ENCODE measurements at places on chromosomes 7 and 10.

DNA sequence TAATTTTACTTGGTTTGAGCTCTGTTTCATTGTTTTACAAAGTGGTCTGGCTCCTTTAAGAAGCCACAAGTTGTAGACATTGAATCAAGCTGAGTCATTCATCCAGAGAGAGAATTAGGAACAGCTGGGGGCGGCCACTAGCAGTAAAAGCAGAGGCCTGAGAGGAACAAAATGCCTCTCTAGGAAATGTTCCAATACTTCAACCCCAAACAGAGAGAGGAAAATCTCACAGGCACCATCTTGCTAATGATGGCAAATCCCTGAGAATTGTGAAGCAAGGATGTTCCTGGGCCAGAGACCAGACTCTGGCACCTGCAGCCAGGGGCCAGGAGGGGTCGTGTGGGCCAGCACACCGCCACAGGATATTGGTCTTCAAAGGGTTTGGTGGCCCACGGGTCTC, 26.5 kb upstream of the TRIL start:
- DNase-seq: no peak

- no peak for DNase-seq
Measured at GRCh38 chr10:68618234-68618633, 58.1 kb downstream of the TET1 start.

- no peak for DNase-seq
Measured at GRCh38 chr10:14562218-14563075, 212.2 kb downstream of the FAM107B start.

- no peak for DNase-seq
Measured at GRCh38 chr7:22445853-22446252, 54.1 kb downstream of the STEAP1B start.

GRCh38 chr7:157904211-157904865, 567.5 kb downstream of the DNAJB6 start:
- no peak for DNase-seq

DNA sequence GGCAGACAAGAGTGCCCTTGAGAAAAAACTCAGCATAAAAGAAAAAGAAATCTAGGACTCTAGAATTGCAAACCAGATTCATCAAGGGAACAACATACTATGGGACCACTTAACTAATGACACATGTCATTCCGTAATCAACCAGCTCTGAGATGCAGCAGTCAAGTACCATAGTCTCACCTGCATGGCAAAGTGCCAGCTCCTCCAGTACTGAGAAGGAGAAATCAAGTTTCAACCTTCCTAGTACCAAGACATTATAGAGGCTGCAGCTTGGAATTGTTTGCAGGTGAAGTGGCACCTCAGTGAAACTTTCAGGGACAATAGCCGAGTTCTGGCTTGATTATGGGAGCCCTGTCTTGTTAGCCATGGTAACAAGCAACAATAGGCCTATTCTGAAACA, 11.5 kb downstream of the STEAP1 start:
- DNase-seq: no peak

DNA sequence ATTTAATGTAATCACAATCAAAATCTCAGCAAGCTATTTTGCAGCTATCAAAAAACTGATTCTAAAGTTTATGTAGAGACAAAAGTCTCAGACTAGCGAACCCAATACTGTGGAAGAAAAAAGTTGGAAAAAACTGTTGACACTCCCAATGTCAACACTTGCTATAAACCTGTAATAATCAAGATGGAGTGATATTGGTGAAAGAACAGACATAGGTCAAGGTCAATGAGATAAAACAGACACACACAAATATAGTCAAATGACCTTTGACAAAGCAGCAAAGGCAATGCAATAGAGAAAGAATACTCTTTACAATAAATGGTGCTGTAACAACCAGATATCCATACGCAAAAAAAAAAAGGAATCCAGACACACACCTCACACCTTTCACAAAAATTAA, 84.5 kb downstream of the ATE1 start:
- no peak for DNase-seq

DNA sequence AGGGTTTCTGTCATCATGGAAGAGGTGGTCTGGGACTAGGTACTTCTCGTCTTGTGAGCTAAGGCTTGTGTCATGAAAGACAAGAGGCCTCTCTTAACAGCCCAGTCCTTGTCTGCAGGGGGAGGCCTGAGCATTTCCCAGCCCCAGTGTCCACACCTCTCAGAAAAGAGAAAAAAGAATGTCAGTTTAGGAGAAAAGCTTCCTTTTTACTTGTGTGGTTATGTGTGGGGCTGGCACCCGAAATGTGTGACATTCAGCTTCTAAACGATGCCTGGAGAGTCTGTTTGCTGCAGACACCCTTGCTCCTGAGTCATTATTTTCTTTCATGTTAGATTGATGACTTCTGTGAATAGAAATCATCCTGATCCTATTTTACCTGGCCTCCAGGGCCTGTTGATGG, 67.4 kb downstream of the LANCL2 start:
- no peak for DNase-seq

DNA sequence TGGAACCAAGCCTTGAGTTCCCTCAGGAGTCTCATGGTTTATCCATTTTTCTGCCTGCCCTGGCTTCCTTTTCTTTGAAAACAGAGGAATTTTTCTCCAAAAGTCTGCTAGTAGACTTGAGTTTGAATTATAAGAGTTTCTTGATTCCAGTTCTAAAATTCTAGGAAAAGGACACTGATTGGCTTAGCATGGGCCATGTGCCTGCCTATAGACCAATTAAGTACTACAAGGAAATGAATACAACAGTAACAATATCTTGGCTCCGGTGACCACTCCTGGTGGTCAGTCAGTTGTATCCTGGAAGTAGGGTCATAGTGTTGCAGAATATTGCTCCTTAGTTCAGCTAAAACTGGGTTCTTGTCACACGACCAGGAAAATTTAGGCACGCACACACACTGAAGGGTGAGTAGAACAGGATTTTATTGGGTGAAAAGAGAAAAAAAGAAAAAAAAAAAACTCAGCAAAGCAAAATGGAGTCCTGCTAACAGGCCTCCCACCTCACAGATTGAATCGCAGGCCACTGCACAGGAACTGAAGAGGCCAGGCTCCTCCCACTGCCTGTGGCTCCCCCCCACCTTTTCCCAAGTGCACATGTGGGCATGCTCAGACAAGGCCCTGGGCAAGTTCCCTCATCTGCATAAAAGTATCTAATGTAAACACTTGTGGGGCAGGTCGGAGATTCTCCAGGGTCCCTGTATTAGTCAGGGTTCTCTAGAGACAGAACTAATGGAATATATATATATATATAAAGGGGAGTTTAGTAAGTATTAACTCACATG, 155.1 kb downstream of the LYZL1 start:
- no peak for DNase-seq

GRCh38 chr10:3666525-3667302, 118.3 kb downstream of the KLF6 start:
- DNase-seq: no peak

DNA sequence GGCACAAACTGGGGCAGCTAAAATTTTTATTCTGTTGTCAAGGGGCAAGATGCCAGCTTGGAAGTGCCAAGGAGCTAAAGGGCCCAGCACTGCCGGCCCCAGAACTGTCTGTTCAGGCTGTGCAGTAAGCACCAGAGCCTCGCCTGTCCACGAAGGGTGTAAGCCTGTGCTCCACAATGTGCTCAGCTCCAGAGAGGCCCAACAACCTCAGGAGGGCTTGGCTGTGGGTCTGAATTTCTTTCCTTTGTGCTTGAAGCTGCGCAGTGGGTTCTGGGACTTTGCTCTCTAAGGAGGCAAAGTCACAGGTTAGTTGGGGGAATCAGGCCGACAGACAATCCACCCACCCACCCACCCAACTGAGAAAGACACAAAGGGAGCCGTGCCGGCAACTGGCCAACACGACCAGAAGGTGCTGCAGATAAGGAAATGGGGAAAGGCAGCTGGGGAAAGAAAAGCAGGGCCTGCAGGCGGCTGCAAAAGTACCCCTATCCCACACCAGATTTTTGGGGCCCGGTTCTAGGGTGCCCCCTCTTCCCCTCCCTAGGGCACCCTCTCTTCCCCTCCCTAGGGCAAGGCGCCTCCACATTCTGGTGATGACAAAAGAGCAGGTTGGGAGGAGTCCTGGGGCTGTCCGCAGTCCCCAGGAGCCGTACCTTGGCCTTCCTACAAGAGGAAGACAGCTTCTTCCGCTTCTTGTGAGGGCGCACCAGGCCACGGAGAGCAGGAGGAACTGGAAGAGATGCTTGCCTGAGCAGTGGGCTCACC, 7.7 kb downstream of the DDX56 start:
- no peak for DNase-seq

- DNase-seq: peak; percentile 50
Measured at GRCh38 chr7:107879400-107880035, 11.5 kb upstream of the DLD start.

GRCh38 chr7:138551102-138551501, 91.0 kb downstream of the TRIM24 start:
- DNase-seq: no peak

- DNase-seq: no peak
Measured at GRCh38 chr7:127886248-127886647, 145.0 kb downstream of the LRRC4 start.

GRCh38 chr7:102064361-102065025, 222.2 kb upstream of the SH2B2 start:
- no peak for DNase-seq

- no peak for DNase-seq
Measured at GRCh38 chr10:71251319-71251718, 38.9 kb downstream of the UNC5B start.

DNA sequence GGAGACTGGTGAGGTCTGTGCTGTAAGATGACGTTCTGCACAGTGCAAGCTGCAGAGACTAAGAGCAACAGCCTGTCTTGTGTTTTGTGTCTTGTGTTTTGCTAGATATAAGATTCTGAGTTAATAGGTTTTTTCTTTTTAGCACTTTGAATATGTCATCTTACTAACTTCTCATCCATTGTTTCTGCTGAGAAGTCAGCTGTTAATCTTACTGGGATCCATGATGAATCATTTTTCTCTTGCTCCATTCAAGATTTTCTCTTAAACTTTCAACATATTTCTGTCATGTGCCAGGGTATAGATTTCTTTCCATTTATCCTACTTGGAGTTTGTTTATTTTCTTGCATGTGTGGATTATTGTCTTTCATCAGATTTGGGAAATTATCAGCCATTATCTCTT, 290.3 kb downstream of the CELF2 start:
- no peak for DNase-seq

- peak; percentile 59 for DNase-seq
Measured at GRCh38 chr10:114239117-114239993, at the start of gene VWA2. Gene VWA2, plus strand, starts transcription at chr10:114239254. Its CDS starts 9,460 bp downstream, at chr10:114248714.

DNA sequence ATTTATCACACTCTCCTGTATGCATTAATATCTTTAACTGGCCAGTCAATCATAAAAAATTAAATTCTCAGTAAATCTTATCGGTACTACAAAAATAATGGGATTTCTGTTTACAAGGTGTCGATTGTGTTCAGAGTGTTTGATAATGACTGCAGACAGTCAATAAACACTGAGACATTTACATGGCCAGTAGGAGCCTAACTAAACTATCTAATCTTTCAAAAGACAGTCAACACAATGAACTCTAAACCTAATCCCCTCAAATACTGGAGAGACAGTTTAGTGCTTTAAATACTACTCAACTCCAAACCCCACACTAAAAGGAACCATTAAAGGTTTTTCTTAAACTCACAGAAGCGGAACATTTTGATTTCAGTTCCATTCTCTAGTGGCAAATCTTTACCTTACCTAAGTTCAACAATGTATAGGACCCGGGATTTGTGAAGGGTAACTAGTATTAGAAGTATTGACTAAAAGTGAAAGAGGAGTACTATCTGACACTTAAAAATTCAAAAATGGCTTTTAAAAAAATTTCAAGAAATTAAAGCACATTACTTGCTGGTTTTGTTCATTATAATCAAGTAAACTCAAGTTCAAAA, 37.3 kb upstream of the EXOC6 start:
- DNase-seq: peak; percentile 26

- DNase-seq: no peak
Measured at GRCh38 chr10:86646933-86647332, 7.4 kb upstream of the OPN4 start.

DNA sequence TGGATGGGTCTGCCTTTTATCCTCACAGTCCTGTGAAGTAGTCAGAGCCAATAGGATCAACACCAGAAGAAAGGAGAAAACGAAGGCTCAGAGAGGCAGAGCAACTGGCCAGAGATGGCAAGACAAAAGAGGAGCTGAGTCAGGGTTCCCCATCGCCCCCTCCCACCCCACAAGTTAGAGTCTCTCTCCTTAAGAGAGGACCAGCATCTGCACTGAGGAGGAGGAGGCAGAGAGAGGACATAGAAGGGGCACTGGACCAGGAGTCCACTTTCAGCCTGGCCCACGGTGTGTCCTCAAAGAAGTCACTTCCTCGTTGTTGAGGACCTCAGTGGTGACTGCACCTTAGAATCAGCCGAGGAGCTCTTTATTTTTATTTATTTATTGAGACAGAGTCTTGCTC, 11.6 kb downstream of the SPOCK2 start:
- no peak for DNase-seq

- no peak for DNase-seq
Measured at GRCh38 chr7:134832367-134832766, 52.9 kb downstream of the CALD1 start.

- DNase-seq: no peak
Measured at GRCh38 chr10:72598769-72599701, 26.8 kb downstream of the MICU1 start.

DNA sequence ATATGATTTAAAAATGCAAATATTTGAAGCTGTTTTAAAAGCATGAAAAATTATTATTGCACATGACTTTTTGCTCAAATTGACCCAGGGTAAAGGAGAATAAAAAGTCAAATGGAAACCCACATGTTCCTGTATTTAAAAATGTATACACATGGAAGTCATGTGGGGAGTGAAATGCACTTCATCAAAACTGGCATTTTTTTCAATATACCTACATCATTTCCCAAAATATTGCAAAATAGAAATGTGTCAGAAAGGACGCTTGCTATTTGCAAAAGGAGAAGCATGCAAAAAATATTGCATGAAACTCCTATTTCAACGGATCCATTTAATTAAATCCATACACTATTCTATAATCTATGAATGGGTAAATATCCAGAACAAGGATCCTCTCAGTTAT, 117.0 kb downstream of the POU6F2 start:
- no peak for DNase-seq

DNA sequence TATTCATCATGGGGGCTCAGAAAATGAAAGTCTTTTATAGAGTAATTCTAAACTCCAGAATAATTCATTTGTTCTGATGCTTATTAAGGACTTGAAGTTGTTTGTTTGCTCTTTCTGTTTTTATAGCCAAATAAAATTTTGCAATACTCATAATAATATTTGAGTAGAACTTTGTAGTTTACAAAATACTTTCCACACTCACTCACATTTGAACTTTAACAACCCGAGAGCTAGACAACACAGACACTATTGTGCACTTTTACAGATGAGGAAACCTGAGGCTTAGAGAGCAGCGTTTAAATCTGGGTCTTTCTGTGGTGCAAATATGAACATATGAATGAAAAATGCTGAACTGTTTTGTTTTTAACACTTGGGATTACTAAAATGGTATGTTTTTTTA, 126.8 kb downstream of the KAT6B start:
- DNase-seq: no peak

GRCh38 chr7:55409482-55410225, 44.5 kb downstream of the LANCL2 start:
- no peak for DNase-seq

DNA sequence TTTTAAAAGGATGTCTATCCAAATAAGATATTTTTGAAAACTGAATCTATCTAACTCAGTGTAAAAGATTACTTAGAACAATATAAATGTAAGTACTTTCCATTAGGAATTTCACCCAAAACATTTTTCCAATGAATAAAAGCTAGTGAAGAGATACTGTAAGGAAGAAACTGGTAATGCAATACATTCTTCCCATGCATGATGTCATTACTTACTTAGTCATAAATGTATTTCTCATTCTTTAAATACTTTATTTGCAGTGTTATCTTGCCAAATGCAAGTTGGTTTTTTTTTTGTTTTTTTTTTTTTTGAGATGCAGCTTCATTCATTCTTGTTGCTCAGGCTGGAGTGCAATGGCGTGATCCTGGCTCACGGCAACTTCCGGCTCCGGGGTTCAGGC, 265.6 kb downstream of the PHF14 start:
- no peak for DNase-seq

Measured in GM13976 (cell line).